Activated naive CD4-positive, alpha-beta T cell treated with anti-CD3 and anti-CD28 coated beads, Interleukin-2, amount 50 U/mL, for 72 hours (primary cell): ENCODE measurements at places on chromosomes 7 and 10. TPM values are rescaled to one million over a fixed set of nuclear protein-coding genes. Genes with fewer than 3 reads are reported as not detected.

The HABP2 gene
- not detected for total RNA-seq

The RBP4 gene
- not detected for total RNA-seq

The PILRA gene
- 0.84 TPM for total RNA-seq

The NEUROG3 gene
- total RNA-seq, result 0.18 TPM

The BUB3 gene
- total RNA-seq, result 332 TPM

The CALY gene
- not detected for total RNA-seq

The KEL gene
- 0.60 TPM for total RNA-seq

The ANKRD2 gene
- total RNA-seq, result 0.25 TPM

The CYP3A4 gene
- not detected for total RNA-seq

The SFMBT2 gene
- total RNA-seq, result 25.6 TPM

The JCAD gene
- total RNA-seq, result 0.05 TPM

The GPRIN2 gene
- total RNA-seq, result not detected

The ELN gene
- not detected for total RNA-seq
